ENCODE measurements at places on chromosomes 7 and 10.

- no peak for DNase-seq
These were observed 722.9 kb downstream of the GRM8 start for GRCh38 chr7:126529833-126530232.

- DNase-seq, result peak; percentile 67
These were observed at the start of gene CHCHD1 for GRCh38 chr10:73781879-73782748. CHCHD1 (plus strand) TSS chr10:73782048; CDS start chr10:73782076, 28 bp downstream.

DNA sequence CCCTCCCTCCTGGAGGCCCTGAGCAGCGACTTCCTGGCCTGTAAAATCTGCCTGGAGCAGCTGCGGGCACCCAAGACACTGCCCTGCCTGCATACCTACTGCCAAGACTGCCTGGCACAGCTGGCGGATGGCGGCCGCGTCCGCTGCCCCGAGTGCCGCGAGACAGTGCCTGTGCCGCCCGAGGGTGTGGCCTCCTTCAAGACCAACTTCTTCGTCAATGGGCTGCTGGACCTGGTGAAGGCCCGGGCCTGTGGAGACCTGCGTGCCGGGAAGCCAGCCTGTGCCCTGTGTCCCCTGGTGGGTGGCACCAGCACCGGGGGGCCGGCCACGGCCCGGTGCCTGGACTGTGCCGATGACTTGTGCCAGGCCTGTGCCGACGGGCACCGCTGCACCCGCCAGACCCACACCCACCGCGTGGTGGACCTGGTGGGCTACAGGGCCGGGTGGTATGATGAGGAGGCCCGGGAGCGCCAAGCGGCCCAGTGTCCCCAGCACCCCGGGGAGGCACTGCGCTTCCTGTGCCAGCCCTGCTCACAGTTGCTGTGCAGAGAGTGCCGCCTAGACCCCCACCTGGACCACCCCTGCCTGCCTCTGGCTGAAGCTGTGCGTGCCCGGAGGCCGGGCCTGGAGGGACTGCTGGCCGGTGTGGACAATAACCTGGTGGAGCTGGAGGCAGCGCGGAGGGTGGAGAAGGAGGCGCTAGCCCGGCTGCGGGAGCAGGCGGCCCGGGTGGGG, 2.2 kb downstream of the TRIM56 start:
- DNase-seq, result no peak

DNA sequence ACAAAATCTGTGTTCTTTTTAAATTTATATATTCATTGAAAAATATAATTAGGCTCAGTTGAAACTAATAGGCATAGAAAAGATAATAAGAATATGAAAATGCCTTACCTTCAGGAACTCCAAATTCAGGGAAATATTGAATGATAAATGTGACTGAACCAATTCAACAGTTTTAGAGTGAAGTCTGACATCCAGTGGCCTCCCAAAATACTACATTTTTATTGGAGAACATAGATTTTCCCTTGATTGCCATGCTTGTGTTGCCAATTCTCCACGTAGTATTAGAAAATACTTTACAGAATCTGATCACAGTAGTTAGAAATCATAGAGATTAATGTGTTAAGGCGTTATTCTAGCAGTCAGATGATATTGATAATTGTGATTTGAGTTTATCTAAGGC, 1246.7 kb downstream of the GATA3 start:
- no peak for DNase-seq

DNA sequence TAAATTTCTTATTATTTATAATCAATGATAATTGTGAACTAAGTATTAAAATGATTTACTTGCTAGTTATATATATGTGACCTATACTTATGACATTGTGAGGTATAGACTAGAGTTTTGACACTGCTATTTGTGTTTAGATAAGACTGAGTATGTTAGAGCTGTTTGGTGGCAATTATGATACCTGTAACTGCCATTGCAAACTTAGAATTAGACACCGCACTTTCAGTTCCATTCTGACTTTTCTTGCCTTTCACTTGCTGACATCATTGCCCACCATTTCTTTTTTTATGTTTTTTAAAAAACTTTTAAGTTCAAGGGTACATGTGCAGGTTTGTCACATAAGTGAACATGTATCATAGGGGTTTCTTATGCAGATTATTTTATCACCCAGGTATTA, 214.5 kb downstream of the MBL2 start:
- DNase-seq, result no peak

DNA sequence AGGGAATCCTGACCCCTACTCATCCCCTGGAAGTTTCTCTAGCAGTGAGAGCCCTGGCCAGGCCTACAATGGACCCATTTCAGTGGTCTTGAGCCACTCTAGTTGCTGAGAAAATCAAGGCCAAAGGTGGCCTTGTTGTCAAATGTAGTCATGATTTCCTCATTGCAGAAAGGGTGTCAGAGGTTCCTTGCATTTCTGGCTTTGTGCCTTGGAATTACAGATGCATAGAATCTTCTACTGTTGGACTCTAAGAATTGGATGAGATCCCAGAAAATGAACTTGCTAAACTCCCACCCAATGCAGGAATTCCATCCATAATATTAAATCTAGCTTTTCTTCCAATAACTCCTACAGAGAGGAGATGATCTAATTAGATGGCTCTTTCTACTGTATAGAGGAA, 12.2 kb downstream of the CPA2 start:
- DNase-seq, result no peak

DNA sequence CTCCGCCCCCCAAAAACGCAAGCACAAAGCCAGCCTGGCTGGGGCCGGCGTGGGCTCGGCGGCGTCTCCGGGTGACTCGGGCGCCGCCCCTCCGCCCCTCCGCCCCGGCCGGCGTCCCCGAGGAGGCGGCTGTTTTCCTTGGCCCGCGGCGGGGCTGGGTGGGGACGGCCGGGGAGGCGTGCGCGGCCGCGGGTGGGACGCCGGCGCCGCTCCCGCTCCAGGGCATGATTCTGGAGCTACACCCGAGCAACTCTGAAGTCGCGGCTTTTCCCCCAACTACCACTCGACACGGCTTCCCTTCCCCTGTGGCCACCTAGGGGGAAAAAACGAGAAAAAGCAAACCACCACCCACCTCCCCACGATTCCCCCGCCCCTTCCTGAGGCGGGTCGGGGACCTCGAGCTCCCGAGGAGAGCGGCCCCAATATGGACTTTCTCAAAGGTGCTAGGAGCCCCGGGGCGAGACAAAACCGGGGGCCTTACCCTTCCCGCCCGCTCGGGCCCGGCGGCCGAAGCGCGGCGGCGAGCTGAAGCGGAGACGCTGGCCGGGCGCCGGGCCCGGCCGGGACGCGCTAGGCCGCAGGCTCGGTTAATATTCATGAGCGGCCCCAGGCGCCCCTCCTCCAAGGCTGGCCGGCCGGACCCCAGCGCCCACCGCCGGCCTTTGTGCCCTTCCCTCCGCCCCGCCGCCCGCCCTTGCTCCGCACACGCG, 856 bp downstream of the ARHGAP21 start:
- DNase-seq, result peak; percentile 11

- DNase-seq, result no peak
These were observed 22.3 kb upstream of the XPNPEP1 start for GRCh38 chr10:109945473-109946177.

- no peak for DNase-seq
These were observed 1.5 kb upstream of the HTR7 start for GRCh38 chr10:90859321-90859751.

GRCh38 chr7:71912476-71912875, 499.7 kb downstream of the CALN1 start:
- no peak for DNase-seq

DNA sequence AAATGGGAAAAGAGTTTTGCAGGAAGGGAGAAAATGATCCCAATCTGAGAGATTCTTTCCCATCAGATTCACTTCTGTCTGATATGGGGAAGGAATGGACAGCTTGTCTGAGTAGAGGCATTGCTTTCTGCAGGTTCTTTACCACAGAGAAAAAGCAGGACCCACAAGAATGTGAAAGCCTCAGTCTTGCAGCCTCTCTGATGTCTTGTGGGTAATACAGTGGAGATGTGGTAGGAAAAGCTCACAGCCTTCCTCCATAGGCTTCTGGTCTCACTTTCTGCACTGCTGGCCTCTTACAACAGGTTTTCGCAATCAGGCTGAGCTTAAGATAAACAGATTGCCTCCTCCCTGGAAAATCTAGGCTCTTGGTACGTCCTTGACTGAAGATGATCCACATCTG, 551 bp downstream of the IFIT1 start:
- no peak for DNase-seq

DNA sequence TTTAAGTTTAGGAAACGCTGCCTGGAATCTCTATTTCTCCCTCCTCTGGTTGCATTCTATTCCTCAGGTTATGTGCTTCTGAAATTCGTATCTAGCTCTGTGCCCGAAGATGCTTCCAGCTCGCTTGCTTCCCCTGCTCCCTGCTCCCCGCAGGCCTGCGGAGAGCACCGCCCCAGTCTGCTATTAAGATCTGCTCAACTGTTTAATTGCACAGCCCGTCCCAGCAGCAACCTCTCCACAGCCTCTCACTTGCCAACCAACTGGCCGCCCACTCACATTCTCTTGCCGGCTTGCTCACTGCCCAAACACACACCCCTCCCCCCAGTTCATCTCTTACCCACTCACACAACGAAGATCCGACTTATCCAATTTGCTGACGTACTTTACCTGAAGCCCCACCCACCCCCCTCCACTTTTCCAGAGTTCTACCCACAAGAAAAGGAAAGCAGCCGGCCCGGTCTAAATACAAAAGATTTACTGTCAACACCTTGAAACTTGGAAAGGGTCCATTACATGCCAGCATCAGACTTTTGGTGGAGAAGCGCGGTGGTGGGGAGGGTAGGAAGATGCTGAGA, 167.3 kb upstream of the KLF14 start:
- DNase-seq, result no peak

- DNase-seq, result no peak
These were observed 25.5 kb downstream of the MMRN2 start for GRCh38 chr10:86931872-86932271.

DNA sequence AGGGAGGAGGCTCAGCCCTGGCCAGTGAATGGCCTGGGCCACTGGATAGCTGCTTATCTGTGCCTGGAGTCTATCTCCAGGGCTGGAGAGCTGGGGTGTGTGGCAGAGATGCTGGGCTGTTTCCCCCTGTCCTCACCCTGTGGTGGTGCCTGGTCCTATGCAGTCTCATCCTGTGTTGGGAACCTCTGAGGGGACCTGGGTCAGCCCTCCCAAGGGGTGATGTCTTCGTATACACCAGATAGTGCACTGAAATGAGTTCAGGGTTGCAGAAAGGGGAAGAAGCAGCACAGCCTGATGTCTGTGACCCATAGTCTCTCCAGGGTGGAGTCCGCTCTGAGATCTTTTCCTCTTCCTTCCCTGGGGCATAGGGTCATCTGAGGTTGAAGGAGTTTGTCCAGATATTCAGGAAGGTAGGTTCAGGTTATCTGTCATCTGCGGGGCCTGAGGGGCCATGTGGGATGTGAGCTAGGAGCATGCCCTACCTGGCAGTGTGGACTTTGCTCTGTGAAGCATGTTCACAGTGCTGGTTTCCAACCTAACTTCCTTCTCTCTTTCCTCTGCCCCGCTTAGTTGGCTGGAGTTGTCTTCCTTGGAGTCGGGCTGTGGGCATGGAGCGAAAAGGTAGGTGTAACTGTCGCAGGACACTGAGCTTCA, 33.4 kb upstream of the SH2D4B start:
- DNase-seq, result no peak

GRCh38 chr10:20616918-20617810, 279.9 kb downstream of the NEBL start:
- no peak for DNase-seq

- DNase-seq, result no peak
These were observed 43.9 kb downstream of the CHST15 start for GRCh38 chr10:124049484-124049883.

- no peak for DNase-seq
These were observed 644 bp downstream of the BUD23 start for GRCh38 chr7:73683788-73684693.

GRCh38 chr7:158997471-158997870, 141.1 kb downstream of the DYNC2I1 start:
- no peak for DNase-seq

DNA sequence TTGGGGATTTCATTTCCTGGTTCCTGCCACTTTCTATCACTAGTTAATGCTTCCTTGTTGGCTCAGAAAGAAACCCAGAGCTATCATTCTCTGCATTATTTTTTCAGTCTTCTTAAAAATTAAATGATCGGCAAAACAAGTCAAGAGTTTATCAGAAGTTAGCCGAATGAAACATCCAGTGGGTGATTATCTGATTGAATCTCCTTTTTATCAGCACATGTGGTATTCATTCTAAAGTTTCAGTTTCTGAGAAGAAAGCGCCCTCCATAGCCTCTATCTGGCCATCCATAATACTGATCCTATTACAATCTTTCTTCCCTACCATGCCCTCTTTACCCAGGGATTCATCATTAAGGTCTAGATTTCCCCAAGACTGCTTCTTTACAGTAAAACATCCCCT, 71.8 kb downstream of the OSBPL3 start:
- DNase-seq, result no peak

DNA sequence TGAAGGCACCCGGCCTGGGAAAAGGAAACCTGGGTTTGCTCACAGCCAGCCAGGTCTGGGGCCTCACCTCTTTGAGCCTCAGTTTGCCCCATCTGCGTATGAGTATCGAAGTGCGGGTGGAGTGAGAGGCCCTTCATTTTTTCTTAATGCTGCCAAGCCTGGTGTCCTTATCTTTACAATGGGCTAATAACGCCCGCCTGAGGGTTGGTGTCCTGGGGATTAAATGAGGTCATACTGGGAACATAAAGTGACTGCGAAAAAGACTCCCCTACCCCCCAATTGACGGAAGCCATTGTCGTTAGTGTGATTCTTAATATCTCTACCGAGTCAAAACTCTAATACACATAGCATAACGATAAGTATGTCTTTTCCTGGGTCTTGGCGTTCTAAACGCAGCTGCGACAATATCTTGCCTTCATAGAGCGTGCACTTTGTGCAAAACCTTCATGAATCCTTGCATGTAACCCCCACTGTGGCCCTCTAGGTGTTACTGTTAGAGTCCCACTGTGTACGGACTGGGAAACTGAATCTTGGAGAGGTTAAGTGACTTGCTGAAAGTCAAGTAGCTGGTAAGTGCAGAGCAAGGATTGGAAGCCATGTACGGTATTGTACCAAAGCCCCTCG, 11.4 kb upstream of the GRB10 start:
- no peak for DNase-seq

GRCh38 chr10:36147529-36147928, 505.4 kb upstream of the FZD8 start:
- no peak for DNase-seq

Measured in stimulated activated CD4-positive, alpha-beta T cell treated with anti-CD3 and anti-CD28 coated beads, Interleukin-1b, Interleukin-23, amount 100 ng/mL, for 1 hour (primary cell).